ENCODE measurements at places on chromosomes 3 and 15.

GRCh38 chr3:14899993-14900618 lies 47.3 kb upstream of the NR2C2 start:
- no peak for DNase-seq

GRCh38 chr15:76341366-76342057 lies 4.9 kb downstream of the ISL2 start:
- DNase-seq, result no peak

DNA sequence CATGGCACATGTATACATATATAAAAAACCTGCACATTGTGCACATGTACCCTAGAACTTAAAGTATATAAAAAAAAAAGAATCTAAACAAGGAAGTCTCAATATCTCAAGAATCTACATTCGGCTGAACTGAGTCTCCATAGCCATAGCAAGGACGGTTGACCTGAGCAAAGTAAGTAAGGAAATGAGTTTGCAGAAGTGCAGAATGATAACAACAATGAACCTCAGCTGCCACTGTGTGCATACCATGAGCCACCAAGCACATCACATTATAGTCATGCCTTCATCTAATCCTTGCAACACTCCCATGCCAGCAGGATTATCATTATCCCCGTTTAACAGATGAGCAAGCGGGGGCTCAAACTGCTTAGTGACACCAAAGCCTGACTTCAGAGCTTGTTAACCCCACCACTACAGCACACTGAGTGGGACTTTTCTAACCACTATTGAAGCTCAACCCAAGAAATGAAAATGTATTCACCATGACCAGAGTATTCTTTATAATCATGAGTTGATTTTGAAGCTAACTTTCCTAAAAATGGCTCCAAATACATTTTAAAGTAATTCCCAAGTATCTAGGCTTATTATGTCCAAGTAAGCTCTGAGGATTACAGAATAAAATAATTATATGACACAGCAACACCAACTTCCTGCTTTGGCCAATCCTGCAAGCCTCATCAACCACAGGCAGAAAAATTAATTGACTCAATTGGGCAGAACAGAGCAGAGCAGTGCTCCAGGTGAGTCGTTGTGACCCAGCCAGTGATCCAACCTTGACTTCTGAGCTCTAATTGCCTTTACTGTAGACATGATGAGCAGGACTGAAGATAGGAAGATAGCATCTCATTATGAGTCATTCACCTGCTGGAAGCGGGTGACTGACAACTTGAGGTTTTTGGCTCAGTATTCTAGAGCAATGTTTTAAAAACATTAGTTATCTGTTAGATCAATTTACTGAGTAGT lies 47.3 kb upstream of the IL12A start:
- DNase-seq, result no peak

- no peak for DNase-seq
Measured at GRCh38 chr3:11634081-11634635, 9.6 kb downstream of the VGLL4 start.

DNA sequence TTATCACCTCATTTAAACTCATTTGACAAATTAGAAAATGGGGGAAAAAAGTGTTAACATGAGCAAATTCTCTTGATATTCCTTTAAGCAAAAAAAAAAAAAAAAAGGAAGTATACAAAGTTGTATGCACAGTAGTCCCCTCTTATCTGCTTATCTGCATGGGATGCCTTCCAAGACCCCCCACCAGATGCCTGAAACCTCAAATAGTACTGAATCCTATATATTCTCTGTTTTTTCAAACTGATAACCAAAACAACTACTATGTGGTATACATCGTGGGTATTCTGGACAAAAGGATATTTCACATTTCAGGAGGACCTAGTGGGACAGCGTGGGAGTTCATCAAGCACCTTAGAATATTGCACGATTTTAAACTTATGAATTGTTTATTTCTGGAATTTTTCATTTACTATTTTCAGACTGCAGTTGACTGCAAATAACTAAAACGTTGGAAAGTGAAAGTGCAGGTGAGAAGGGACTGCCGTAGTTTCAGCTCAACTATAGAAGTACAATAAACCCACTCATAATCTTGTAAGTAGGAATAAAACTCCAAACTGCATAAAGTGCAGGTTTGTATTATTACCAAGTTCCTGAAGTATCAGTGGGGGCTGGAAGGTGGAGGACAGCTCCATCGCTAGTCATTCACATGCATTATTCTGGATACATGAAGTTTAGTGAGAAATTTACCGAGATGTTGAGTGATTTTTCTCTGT lies 43.6 kb upstream of the PLCL2 start:
- DNase-seq, result no peak

DNA sequence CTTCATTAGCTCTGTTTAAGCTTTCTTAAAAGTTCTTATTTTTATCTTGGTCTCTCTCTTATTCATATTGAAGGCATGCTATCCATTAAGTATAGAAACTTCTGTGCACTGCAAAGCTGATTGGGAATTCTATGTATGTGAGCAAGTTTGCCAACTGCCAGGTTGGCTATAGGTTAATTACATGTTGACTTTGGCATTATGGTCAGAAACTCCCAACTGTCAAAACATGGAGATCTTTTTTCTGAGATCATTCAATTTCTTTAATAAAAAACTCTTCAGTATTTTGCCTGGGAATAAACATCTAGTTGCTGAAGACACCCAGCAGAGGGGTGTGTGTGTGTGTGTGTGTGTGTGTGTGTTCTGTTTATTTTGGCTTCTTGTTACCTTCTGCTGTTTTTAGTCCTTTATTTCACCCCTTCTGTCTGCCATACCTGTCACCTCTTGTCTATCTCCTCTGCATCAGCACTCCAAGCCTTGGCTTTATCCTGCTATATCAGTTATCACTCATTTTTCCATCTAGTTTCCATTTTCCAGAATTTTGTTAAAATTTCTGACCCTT lies 1.3 kb upstream of the ARL14 start:
- DNase-seq, result no peak

GRCh38 chr3:50164984-50165909 lies 10.1 kb downstream of the SEMA3F start:
- DNase-seq, result no peak

- no peak for DNase-seq
Measured at GRCh38 chr15:27865926-27866325, 233.2 kb downstream of the OCA2 start.

DNA sequence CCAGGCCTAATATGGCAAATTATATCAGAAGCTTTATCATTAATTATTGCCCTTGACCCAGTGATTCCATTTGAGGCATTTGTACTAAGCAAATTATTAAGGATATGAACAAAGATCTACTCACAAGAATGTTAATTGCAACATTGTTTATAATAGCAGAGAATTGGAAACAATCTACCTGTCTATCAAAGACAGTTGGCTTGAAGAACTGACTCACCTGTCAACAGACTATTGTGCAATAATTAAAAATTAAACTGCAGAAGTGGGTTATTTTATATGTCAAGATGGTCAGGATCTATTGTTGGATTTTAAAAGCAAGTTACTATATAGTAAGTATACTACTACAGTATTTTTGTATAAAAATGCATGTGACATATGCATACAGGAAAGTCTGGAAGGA lies 6.7 kb upstream of the FETUB start:
- DNase-seq, result no peak

- DNase-seq, result no peak
Measured at GRCh38 chr3:186849374-186849975, 7.0 kb downstream of the ADIPOQ start.

DNA sequence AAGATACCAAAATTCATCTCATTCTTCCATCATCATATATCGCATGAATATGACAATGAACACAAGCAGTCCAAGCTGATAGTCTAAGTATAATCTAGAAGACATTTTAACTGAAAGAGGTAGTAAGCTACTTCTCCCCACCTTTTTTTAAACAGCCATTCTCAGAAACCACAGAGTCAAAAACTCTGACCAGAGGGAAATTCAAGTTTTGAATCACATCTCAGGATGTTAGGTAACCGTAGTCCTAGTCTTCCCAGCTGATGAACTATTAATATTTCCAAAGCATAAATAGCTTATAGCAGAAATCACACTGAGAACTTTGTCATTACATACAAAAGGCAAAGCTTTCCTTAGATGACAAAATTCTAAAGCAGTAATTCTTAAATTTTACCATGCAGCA lies 25.8 kb downstream of the NPTN start:
- no peak for DNase-seq

- no peak for DNase-seq
Measured at GRCh38 chr3:149299938-149300801, 33.3 kb downstream of the TM4SF18 start.

DNA sequence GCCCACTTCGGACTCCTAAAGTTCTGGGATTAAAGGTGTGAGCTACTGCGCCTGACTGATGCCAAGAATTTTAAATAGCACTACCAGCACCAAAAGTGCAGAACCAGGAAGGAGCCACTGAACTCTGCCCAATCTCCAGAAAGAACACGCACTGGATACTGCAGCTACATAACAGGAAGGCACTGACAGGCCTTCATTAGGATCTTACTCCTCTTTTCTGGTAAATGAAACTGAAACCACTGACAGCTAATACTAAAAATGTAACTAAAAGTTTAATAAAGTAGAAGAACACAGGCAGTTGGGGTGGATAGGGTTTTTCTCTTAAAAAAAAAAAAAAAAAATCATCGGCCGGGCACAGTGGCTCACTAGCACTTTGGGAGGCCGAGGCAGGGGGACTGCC lies 74.1 kb upstream of the CHRM5 start:
- no peak for DNase-seq
